ENCODE measurements at places on chromosomes 5 and 9.

GRCh38 chr5:137304226-137304874 lies 194.8 kb downstream of the SPOCK1 start:
- DNase-seq = no peak

GRCh38 chr9:105651806-105652205 lies 10.5 kb upstream of the TAL2 start:
- DNase-seq = no peak

DNA sequence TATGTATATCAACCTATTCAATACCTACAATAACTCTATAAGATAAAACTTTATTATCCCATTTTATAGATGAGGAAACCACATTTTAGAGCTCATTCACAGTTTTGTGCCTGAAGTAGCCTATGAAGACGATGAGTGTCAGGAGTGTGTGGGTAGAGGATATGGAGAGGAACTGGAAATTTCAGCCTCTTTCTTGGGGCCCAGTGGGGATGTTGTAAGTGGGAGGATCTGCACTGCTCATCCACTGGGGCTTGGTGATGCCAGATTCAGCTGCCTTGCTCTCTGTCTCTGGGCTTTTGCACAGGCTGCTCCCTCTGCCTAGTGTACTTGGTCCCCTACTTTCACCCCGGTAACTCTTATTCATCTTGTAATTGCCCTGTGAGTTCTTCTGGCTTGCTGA lies 194.7 kb downstream of the SREK1 start:
- no peak for DNase-seq

GRCh38 chr9:125137200-125137599 lies 6.1 kb downstream of the SCAI start:
- no peak for DNase-seq

DNA sequence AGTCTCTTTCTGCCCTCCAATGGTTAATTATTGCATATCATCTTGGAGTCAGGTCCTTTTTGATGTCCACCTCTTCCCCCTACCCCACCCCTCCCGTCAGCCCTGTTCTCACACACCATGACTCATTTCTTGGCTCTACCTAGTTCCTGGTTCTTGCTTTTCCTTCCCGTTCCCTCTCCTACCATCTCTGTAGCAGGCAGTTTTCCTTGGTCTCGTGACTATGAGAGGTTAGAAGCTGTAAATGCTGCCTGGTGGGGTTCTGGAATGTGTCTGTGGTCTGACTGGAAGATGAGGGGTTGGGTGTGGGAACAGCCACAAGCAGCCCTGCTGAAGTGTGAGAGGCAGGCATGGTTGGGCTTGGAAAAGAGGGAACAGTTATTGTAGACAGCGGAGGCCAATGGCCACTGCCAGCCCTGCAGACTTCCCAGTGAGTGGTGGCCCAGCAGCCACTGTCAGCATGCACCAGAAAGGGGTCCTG lies 18.2 kb downstream of the SLC22A5 start:
- no peak for DNase-seq

DNA sequence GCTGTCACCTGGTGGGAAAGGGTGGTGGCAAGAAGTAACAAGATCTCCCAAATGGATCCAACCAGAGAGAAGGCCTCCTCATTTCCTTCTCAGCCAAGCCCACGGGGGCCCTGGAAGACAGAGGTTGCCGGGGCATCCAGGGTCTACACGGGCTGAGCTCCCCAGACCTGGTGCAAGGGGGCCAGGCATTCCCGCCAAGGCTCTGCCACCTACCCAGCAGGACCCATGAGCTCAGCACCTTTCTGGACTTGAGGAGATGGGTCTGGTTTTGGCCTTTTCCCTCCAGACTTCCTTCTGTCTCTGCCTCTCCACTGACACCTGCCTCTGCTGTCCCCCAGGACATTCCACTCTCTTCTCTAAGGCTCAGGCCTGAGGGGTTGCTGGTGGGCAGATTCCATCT lies 42.4 kb upstream of the KCNMB1 start:
- DNase-seq = no peak

DNA sequence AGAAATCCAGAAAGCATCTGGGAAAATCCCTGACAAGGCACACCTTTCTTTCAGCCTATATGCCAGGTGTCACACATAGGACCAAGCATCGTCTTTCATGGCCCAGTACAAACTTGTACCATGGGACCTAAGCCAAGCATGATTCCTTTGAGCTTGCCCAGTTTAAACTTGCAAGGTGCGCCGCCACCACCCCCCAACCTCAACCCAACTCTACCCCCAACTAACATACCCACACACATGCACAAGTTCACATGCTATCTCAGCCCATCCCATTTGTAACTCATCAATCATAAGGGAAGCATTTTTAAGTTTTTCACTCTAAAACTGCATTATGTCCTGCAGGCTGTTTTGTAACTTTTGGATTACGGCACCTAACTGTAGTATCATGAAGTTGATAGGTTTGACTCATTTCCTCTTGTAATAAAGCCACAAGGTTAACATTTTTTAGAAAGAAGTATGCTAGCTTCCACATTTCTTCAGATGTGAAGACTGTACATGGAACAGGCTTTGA lies 145.9 kb upstream of the FST start:
- DNase-seq = peak; percentile 15

DNA sequence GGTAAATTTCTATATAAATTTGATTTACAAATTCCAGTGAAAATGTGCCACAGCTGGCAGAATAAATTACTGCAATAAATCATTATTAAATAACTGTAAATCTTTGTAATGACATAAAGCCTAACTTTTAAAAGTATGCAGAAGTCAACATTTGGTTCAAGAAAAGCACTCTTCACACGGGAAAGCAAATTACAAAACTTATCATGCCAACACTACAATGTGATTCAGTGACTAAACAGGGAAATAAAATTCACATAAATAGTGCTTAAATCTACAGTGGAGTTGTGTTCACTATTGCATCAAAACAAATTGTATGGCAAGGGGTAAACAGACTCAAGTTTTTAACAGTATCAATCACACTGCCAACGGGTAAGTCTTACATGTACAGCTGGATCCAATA lies 117.2 kb downstream of the BNC2 start:
- no peak for DNase-seq

DNA sequence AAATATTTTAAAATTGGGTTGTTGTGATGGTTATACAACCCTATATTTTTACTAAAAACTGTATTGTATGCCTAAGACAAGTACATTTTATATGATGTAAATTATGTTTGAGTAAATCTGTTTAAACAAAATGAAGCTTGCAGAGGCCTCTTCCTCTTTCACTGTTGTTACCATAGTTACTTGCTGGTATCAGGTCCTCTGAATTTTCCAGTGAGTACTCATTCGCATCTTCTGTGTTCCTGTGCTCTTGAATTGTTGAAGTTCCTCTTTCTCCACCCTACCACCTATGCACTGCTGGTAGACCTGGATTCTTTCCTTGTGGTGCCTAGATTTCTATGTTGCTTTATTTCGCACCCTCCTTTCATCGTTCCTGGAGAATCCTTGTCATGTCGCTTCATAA lies 938.5 kb upstream of the ACO1 start:
- DNase-seq = no peak

GRCh38 chr5:33848554-33848953 lies 43.2 kb downstream of the ADAMTS12 start:
- no peak for DNase-seq

GRCh38 chr5:78503958-78504653 lies 143.7 kb downstream of the SCAMP1 start:
- DNase-seq = no peak

DNA sequence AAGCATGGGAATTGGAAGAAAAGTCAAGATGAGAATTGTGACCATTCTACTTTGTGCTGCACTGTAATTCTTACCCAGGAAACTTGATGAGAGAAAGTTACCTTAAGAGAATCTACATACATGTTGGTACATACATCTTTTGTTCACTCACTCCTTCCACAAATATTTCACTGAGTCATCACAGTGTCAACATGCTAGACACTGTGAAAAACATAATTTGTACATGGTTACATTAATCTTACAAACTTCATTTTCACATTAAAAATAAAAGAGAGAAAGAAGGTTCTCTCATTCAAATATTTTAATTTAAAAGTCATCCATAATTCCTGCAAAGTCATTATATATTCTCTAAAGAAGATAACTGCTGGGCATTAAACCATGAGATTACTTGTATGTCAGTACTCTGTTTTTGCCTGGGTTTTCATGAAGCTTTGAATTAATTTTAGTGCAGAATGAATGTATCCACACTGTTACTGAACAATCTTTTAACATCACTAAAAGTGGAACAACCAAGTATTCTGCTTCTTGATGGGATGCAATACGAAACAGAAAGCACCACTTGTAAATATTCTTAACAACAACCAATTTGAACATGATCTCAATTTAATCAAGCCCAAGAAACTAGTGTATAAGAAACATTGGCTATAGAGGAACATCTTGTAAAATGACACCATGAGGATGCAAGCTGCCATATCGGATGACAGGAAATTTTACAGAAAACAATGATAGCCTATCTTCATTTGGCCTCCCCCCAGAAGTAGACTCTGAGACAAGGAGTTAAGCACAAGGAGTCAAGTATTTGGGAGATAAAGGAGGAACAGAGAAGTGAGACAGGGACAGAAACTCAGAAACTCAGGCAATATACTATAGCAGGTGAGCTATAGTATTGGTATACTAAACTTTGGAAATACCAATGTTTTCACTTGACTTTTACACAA lies 28.4 kb downstream of the ERP44 start:
- no peak for DNase-seq

- DNase-seq = no peak
These were observed 81.2 kb downstream of the ARL15 start for GRCh38 chr5:54229041-54229780.

DNA sequence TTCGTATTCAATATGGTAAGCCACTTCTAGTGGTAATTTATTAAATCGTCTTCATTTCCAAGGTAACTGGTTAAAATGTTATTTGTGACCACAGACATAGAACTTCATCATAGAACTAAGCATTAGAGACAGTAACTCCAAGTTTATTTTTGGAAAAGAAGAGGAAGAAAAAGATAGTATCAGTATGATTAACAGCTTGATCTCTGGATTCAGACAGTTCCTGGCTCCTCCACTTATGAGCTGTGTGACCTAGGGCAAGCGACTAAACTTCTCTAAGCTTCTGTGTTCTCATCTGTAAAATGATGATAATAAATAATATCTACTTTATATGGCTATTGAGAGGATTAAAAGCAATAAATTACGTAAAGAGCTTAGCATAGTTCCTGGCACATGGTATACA lies 29.8 kb upstream of the TNPO1 start:
- DNase-seq = no peak

DNA sequence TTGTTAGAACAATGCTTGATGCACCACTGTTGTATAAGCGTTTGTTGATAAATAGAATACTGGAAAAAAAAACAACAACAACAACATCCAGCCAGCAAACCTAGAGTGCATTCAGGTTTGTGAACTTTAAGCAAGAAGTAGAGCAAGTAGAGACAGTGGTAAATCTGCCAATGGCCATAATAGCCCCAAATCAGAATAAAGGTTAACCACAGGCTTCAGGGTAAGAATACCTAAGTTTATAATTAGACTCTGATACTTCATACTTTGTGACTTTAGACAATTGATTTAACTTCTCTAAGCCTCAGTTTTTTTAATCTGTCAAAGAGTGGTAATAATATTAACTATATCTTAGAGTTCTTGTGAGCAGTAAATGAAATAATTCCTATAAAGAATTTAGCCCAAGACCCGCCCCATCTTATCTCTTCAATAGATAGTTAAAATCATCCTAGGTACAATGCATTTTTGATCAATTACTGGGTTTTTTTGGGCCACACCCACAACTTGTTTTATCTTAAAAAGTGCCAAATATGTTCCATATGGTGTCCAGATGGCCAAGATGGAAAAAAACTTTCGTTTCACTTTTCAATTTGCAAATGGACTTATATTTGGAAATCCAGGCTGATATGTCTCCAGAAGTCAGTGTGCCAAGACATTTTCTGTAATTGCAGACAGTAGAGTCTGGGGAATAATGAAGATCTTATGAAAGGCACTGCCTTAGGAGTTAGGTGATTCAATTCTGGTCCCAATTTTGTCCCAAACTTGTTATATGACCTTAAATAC lies 24.5 kb upstream of the DPYSL3 start:
- DNase-seq = no peak

DNA sequence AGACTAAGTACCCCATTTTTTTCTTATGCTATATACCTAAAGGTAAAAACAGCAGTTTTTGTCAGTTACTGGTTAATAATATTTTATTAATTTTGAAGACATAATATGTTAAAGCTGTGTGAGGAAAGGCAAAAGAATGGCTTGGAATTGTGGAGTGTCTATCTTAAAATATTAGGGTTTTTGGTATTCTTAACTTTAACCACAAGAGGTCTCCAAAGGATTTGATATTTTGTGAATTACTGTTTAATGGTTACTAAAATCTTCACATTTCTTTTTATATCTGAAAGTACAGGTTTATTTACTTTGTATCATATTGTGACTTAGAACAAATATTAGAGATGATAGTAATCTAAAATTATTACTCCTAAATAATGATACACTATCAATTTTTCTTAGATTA lies 32.0 kb upstream of the DHFR start:
- no peak for DNase-seq

DNA sequence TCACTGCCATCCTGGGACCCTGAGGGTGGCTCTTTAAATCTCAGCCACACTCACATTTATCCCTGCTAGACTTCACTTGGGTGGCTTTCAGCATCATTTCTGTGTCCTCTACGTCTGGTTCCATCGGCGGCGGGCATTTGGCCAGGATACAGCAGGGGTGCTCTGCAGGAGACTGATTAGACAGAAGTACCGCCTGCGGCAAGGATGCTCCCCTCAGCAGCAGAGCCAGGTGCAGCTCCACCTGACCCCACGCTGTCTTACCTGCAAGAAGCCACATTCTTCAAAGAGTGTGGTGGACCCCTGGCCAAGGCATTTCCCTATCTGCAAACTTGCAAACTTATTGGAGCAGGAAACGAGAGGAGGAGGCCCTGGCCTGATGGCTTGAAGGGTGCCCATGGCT lies 309.8 kb upstream of the IRX4 start:
- DNase-seq = no peak

DNA sequence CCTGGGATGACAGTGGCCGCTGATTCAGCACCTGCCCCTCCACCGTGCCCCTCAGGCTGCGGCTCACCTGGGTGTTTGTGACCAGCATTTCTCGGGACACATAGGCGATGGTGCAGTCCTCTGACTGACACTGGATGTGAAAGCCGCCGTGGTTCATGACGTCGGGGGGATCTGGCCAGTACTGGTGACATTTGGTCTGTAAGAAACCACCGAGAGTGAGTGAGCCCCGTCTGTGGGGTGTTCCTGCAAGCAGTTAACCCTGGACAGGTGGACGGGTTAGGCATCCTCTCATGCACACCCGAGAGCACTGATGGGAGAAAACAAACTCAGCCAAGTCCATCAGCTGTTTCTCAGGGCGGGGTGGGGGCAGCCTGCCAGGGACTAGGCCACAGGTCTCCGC lies 62.5 kb upstream of the EPB41L4B start:
- DNase-seq = no peak

GRCh38 chr9:35736201-35736633 lies 3.8 kb downstream of the CREB3 start:
- DNase-seq = no peak

GRCh38 chr9:72817413-72817812 lies 135.4 kb downstream of the ALDH1A1 start:
- DNase-seq = no peak
